Omental fat pad (tissue), 4 donors: ENCODE measurements at places on chromosomes 3 and 15. TPM values are rescaled to one million over a fixed set of nuclear protein-coding genes. Genes with fewer than 3 reads are reported as not detected.

DNA sequence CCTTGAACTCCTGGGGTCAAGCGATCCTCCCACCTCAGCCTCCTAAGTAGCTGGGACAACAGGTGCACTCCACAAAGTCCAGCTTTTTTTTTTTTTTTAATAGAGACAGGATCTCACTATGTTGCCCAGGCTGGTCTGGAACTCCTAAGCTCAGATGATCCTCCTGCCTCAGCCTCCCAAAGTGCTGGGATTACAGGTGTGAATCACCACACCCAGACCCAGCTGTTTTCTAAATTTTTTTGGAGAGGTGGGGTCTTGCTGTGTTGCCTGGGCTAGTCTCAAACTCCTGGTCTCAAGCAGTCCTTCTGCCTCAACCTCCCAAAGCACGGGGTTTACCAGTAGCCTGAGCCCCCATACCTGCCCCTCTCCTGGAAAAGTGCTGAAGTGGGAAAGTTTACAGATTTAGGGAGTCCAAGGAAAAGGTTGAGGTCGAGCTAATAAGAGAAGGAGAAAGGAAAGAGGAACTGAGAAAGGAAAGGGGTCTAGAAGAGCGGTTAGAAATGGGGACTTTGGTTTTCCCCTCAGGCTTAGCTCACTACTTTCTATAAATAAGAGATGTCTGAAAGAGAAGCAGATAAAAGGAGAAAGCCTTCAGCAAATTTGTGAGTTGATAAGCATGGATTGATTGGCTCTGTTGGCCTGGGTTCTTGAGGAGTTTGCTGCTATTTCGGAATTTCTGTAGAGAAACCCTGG lies 23.6 kb downstream of the UBE2E1 start:
- DNase-seq = no peak

- DNase-seq = no peak
These were observed 170.4 kb downstream of the ZMAT3 start for GRCh38 chr3:178901204-178901603.

DNA sequence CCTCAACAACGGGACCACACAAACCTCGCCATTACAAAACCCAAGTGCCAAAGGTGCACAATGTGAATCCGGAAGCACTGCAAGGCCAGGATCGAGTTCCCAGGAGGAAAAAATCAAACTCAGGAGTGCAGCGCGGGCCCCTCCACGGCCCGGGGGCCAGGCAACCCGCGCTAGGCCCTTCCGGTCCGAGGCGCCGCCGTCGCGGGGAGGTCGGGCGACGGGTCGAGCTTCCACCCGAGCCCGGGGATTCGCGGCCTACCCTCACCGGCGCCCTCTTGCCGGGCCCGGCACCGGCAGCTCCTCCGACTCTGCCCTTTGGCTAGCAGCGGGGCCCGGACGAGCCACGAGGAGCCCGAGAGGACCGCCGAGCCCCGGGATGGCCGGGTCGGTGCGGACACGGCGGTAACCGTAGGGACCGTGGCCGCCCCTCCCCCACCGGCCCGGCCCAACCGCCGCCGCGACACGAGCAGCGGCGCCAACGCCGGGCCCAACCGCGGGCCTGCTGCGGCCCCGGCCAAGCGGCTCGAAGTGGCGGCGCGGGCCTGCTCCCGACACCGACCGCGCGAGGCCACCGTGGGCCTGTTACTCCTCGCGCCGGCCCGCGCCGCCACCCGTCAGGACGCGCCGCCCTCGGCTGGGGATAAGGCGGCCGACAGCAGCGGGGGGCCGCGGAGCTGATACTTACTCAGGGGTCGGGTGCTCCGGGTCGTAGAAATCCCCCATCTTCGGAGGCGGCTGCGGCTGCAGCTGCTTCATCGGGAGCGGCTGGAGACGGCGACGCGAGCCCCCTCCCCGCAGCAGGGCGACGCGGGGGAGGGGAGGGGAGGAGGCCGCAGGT lies 525 bp downstream of the SETD2 start:
- DNase-seq = no peak

The IGSF11 gene
- not detected for total RNA-seq

DNA sequence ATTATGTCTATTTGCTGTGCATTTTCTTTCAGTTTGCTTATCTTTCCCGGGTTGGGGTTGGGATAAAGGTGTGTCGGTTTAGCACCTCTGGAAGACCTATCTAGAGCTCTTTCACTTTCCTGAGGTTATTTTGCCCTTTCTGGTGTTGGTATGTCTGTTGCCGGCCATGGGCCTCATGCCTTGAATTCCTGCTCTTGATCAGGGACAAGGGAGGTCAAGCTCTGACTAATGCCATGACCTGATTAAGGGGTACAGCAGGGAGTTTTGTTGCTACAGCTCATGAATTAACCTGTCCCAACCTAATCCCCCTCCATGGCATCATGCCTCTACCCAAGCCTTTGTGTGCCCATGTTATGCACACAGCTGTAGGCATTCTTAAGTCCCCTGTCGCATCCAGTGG lies 70.5 kb upstream of the GOLGA6B start:
- DNase-seq = no peak

The MTHFS gene
- 20.8 TPM for total RNA-seq

The CHRNB4 gene
- total RNA-seq = not detected
